ENCODE measurements at places on chromosomes 2 and 18.

DNA sequence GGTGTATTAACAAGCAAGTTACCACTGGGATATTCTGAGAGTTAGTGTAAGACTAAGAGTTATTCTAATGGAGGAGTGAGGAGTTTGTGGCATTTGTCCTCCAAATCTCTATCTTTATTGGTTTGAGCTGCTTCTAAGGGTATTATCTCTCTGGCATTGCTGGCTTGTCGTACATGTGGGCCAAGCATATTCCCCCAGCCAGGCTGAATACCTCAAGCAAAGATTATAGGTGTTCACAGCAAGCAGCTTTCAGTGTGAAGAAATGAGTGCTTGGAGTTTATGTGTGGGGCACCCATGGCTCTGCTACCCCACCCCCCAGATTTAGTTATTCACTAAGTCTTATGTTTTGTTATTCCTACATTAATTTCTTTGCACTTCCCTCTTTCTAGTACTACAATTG lies 193.6 kb upstream of the FANCL start:
- no peak for DNase-seq

- DNase-seq: no peak
Measured at GRCh38 chr18:13537022-13537780, 189.2 kb downstream of the FAM210A start.

DNA sequence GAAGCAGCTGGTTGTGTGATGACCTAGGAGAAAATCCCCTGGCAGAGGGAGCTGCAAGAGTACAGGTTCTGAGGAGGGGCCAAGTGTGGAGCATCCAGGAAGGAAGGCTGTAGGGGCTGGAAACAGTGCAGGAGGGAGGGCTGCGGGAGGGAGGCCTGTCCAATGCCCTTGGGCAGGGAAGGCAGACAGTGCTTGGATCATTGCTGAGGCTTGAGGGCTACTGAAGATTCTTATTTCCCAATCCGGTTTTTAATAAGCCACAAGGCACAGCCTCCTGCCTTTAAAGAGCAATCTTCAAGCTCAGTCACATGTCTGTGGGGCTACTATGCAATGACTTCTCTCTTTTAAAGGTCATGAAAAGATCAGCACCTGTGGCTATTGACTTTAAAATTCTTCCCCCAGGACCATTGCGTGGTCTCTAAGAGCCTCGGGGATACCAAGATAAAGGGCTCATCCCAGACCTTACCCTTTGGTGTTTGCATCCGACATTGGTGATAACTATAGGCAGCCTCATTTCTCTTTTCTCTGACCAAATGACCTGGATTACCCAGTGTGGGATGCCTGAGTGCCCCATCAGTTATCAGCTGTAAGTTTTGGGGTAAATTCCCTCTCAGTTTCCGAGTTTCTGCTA lies 149.6 kb downstream of the DOCK10 start:
- DNase-seq: no peak

DNA sequence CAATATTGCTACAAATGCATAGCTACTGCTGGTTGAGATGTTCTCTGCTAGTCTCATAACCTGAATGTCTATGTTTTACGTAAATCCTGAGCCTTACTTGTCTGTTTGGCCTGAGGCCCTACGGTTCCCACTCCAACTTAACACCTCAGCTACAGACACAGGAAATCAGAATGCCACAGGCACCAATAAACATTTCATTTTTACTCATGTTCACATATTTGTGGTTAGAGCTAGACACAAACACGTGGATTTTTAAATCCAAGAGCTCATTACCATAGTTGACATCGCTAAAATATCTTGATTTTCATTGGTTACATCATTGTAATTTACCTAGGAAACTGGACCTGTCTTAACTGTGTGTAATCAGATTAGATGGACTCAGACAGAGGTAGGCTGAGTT lies 263.8 kb upstream of the CDH19 start:
- DNase-seq: no peak

DNA sequence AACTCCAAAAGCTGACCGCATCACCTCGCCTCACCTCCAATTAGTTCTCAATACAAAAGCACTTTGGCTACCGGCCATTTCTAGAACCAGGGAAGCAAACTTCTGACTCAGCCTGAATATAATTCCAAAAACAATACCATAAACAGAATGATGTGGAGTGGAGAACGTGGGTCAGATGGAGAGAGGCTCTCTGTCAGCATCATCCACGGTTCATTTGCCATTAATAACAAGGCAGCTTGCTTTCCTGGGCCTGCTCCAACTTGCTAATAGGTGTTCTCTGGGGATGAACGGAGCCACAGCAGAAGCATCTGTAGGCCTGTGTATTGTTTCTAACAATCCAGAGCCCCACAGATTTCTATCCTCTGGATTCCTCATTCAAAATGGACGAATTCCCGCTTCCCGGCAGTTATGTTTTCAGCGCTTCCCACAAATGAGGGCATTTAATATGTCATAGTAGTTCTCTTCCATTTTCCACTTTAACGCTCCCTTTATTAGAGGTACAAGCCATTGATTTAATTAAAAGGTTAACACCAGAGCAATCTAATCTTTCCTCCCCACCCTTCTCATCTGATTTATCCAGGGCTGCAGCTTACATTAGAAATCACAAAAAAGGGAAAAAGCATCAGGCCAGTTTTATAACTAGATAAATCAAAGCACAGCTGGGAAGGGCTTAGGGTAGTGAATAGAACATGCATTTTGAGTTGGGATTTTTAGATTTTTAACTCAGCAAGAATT lies 23.2 kb upstream of the CNTNAP5 start:
- DNase-seq: no peak

GRCh38 chr2:86577817-86578456 lies 14.7 kb upstream of the CHMP3 start:
- DNase-seq: no peak

DNA sequence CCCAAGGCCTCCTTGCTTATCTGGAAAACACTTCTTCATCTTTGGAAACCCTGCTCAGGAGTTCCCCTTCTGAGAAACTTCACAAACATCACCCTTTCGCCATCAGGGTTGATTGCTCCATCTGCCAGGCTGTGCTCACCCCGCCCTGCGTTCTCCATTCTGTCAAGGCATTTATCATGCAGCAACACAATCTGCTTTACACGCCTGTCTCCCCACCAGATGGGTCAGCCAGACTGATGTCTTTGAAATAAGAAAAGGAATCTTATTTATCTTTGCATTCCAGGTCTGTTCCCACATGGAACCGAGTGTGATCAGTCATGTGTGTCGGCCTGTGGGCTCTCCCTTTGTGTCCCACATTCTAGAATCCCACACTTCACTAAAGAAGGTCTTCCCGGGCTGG lies 110.0 kb upstream of the ARL4C start:
- no peak for DNase-seq

DNA sequence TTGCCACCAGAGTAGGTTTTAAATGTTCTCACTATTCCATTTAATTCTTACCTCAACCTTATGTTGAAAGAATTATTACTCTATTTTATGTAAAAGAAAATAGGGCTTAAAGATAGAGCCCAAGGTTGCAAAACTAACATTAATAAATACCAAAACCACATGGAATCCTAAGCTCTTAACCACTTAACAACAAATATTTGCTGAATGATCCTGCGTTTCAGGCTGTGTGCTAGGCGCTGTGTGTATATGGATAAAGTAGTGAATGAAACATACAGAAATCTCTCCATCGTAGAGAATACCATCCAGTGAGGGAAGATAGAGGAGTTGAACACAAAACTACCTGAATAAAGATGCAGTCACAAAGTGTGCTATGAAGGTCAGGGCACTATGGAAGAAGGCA lies 485.1 kb downstream of the THSD7B start:
- DNase-seq: no peak

GRCh38 chr2:200814276-200814815 lies 2.6 kb downstream of the BZW1 start:
- no peak for DNase-seq

DNA sequence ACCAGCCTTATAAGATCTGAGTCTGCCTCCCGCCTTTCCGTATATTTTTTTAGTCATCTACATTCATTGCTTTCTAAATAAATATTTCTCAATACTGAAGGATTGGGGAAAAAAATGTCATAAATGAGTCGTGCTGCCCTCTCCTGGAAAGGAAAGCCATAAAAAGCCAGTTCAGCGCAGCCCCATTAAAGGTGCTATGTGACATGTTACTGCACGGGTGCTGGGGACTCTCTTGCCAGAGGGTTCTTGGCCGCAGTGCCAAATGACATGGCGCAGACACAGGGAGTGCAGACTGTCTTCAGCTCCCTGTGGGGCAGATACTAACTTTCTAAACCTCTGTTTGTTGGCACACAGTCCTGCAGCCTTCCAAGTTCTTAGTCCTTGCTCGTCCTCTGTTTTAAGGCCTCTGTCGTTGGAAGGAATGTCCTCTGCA lies 53.7 kb upstream of the MAP3K20 start:
- DNase-seq: no peak

DNA sequence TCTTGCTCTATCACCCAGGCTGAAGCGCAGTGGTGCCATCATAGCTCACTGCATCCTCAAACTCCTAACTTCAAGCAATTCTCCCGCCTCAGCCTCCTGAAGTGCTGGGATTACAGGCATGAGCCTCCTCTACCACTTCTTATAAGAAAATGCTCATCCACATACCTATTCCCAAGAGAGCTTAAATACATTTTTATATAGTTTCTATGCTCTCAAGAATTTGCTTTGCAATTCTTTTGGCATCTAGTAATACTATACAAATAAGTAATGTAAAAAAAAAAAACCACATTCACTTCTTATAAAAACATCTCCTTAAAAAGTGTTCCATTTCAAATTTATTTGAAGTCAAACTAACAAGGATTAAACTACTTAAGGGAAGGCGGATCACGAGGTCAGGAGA lies 197.3 kb downstream of the DNAH7 start:
- DNase-seq: no peak

GRCh38 chr2:100731535-100731981 lies 88.4 kb upstream of the NPAS2 start:
- DNase-seq: no peak

DNA sequence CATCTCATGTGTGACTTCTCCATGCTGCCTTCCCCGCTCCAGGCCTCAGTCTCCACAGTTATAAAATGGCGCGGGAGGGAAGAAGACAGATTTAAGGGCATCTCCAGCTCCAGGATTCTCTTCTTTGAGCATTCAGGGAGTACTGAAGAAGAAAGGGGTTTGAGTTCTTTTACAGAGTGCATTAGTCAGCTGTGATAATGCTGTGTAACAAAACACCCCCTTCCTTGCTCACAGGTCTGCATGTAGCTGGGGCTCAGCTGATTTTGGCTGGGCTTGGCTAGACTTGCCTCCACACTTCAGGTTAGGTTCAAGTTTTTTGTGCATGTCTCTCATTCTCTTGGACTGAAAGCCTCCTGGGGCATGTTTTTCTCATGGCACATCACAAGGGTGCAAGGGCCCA lies 8.0 kb upstream of the SLC66A3 start:
- no peak for DNase-seq

DNA sequence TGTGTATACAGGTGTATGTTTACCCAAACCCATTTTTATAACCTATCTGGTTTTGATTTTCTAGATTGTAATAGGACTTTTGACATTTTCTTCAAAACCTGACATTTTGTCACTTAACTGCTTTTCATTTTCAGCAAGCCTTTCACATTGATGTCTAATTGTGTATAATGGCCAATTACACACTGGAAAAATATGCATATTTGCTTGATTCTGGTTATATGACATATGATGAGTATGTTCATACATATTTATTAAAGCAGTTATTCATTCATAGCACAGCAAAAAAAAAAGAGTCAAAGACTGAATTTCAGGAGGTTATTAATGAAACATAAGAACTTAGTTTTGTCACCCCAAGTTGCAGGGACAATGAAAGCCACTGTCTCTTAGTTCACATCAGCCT lies 307.7 kb upstream of the TNP1 start:
- DNase-seq: no peak

GRCh38 chr2:150152230-150152629 lies 335.2 kb downstream of the RND3 start:
- no peak for DNase-seq

DNA sequence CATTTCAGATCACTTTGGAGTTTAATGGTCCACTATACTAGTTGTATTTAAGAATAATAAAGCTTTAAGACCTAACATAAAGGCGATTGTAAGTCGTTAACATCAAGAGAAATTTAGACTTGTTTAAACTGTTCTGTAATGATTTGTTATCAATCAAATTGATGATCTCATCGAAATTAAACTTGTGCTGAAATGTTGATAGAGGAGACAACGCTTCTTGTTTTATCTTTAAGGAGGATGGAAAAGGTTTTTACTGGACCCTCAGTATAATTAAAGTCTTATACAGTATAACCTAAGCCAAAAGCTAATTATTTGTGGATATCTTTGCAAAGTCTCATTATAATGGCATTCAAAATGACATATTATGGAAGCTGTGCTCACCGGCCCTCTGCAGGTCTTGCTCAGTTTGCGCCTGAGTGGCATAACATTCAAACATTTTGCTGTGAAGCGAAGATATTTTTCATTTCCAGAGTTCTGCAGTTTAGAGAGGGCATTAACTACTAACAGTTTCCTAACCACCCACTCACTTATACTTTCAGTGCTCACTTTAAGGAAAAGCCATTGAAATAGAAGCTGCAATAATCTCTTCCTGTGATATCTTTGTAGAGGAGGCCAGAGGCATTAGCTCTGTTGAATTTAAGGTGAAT lies 1.4 kb upstream of the SERTAD2 start:
- DNase-seq: no peak

DNA sequence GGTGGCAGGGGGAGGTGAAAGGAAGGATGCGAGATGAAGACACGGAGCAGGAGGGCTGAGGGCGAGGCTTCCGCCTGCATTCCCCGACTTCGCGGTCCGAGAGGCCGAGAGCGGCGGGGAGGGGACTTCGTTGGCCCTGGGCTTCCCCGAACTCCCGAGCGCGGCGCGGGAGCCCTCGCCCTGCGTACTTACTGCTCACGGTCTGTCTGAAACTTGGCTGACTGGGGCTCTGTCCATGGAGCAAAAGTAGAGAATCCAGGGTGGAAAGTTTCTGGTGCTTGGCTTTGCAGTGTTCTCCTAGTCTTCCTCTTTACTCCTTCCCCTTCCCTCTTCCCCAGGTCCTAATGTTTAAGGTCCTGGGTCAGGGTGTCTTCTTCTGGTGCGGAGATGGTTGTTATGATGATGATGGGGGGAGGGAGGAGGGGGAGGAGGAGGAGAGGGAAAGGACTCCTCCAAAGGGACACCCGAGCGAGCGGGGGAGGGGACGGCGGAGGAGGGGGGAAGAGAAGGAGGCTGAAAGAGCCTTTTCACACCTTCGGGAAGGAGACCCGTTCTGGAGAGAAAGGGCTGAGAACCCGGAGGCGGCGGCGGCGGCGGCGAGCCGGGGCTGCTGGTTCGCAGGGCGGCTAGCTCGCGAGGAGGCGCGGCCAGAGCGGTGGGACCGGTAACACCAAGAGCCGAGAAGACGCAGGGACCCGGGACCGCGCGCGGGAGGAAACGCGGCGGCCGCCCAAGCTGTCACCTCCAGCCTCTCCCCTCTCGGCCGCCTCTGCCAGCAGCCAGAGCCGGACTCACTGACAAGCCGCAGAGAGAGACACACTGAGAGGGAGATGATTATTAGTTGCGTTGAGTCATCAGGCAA lies at the start of gene SATB2:
Gene SATB2, minus strand, starts transcription at position 793 of the 862 bp plus-strand sequence. CDS start 1,902 bp downstream, outside the sequence.
- DNase-seq: no peak

- no peak for DNase-seq
Measured at GRCh38 chr2:197908990-197909776, 104.8 kb downstream of the PLCL1 start.

- DNase-seq: no peak
Measured at GRCh38 chr18:55343396-55344073, 244.5 kb downstream of the TCF4 start.

- DNase-seq: peak; percentile 4
Measured at GRCh38 chr18:63518178-63519012, 23.8 kb upstream of the SERPINB12 start.
